ENCODE measurements at places on chromosomes 3 and 15. TPM values are rescaled to one million over a fixed set of nuclear protein-coding genes. Genes with fewer than 3 reads are reported as not detected.

Gene SCAMP5
- 5.8 TPM for total RNA-seq

Gene CAV3
- total RNA-seq = not detected

GRCh38 chr3:185537369-185537970, 14.9 kb downstream of the LIPH start:
- H3K4me3 ChIP-seq = no peak overlapping the region
- H3K27ac ChIP-seq = no peak overlapping the region

GRCh38 chr15:94383706-94384105, 152.3 kb downstream of the MCTP2 start:
- H3K4me3 ChIP-seq = no peak overlapping the region
- H3K4me1 ChIP-seq = no peaks in the 10 kb centered on the region
- no peak for DNase-seq
- H3K27ac ChIP-seq = no peak overlapping the region
- H3K27me3 ChIP-seq = no peaks in the 10 kb centered on the region

DNA sequence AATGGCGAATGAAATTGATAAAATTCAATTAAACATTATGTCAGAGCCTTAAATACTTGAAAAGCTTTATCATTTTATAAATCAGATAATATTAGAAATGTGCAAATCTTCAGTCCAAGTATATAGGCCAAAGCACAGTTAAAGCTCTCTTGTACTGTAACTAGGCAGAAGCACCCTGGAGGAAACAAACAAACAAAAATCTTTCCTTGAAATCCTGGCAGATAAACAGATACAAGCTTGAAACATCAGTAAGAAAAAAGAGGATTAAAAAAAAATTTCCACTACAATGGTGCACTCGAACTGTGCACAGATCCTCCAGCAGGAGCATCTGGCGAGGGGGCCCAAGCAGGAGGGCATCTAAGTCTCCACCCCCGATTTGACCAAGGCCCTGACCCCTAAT, 166.6 kb downstream of the PLD1 start:
- H3K27ac ChIP-seq = no peak overlapping the region
- no peak for DNase-seq
- H3K27me3 ChIP-seq = no peaks in the 10 kb centered on the region

Gene TMC3
- total RNA-seq = not detected

Gene DAZL
- total RNA-seq = not detected

Gene RBP2
- not detected for total RNA-seq

Gene ERICH6
- not detected for total RNA-seq

Gene WDR72
- 6.1 TPM for total RNA-seq

Gene GP9
- total RNA-seq = not detected

DNA sequence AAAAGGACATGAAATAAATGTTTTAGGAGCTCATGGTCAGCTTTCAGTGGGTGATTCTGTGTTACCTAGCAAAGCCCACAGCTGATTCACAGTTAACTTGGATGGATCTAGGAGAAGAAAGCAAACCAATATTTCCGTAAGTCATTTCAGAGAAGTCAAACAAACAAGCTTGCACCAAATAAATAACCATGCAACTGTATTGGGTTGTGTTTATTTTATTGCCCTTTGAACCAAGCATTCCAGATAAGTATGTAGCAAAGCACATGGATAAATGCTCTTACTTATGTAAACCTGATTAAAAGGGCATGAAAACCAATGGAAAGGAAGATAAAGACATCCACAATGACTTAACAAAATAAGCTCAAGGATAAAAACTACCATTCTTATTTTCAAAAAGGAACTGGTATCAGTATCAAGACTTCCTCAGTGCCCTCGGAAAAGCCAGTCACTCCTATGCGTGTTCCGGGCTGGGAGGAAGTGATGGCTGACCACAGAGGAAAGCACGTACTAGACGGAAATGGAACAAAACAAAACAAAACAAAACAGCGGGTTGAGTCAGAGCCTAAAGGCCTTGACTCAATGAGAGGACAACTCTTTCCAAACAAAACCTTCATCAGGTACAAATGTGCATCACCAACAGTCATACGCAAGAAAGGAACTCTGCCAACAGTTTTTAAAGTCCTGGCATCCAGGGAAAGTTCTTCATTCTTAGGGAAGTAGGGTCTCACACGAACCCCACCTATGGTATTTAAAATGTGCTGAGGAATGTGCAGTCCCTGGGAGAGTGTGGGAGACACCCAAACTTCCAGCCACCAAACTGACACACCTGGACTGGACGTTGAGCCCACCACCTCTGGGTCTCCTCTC, 103.3 kb downstream of the SNRK start:
- no peaks in the 10 kb centered on the region for H3K36me3 ChIP-seq
- no peaks in the 10 kb centered on the region for H3K27me3 ChIP-seq
- H3K4me1 ChIP-seq = peaks cover 11% of the 10 kb centered on the region
- H3K27ac ChIP-seq = peak overlapping the region; percentile 88
- no peak for DNase-seq

Gene PEX5L
- not detected for total RNA-seq

Gene GOLGA8S
- 0.05 TPM for total RNA-seq

- DNase-seq = no peak
- H3K4me1 ChIP-seq = peaks cover 14% of the 10 kb centered on the region
- H3K27ac ChIP-seq = no peak overlapping the region
- no peak overlapping the region for H3K4me3 ChIP-seq
- H3K27me3 ChIP-seq = no peaks in the 10 kb centered on the region
Observed at GRCh38 chr15:72156928-72157327, 38.7 kb downstream of the SENP8 start.

DNA sequence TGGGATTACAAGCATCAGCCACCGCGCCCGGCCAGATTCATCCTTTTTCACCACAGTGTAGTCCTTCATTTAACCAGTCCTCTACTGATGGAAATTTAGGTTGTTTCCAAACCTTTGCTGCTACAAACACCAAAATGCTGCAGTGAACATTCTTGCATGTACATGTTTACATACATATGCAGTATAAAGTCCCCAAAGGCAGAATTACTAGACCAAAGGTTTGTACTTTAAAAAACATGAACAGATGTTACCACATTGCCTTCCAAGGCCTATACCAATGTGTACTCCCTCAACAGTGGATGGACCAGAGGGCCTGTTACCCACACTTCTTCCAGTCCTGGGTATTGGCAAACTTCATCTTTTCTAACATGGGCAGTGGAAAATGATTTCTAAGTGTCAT, 51.0 kb downstream of the RLBP1 start:
- peaks cover 3% of the 10 kb centered on the region for H3K36me3 ChIP-seq
- H3K4me3 ChIP-seq = no peak overlapping the region
- H3K27me3 ChIP-seq = no peaks in the 10 kb centered on the region
- no peak for DNase-seq

DNA sequence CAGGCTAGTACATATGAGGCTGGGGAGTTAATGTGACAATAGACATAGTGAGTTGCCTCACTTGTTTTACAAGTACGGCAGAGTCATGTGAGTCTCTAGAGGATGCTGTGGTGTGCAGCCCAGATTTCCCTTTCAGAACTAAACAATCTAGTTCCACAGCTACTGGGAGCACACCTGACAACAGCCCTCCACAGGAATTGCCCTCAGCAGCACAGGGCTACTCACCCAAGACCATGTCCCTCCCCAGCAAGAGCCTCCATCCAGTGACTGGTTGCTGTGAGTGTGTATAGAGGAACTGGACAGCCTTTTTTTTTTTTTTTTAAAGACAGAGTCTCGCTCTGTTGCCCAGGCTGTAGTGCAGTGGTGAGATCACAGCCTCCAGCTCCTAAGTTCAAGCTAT, 40.2 kb upstream of the UBE2E2 start:
- DNase-seq = no peak
- no peak overlapping the region for H3K4me3 ChIP-seq
- no peaks in the 10 kb centered on the region for H3K4me1 ChIP-seq
- H3K27me3 ChIP-seq = peaks cover 2% of the 10 kb centered on the region
- H3K36me3 ChIP-seq = no peaks in the 10 kb centered on the region

GRCh38 chr3:51708216-51708845, 1.5 kb downstream of the GRM2 start:
- H3K4me3 ChIP-seq = no peak overlapping the region
- DNase-seq = no peak
- H3K4me1 ChIP-seq = peaks cover 4% of the 10 kb centered on the region
- H3K36me3 ChIP-seq = peaks cover 7% of the 10 kb centered on the region

Gene LIPC
- total RNA-seq = 268 TPM

- H3K27me3 ChIP-seq = no peaks in the 10 kb centered on the region
- no peak overlapping the region for H3K4me3 ChIP-seq
- DNase-seq = no peak
- no peak overlapping the region for H3K27ac ChIP-seq
Observed at GRCh38 chr3:129645286-129645685, 38.8 kb upstream of the PLXND1 start.

Gene PGBD4
- total RNA-seq = 0.98 TPM

DNA sequence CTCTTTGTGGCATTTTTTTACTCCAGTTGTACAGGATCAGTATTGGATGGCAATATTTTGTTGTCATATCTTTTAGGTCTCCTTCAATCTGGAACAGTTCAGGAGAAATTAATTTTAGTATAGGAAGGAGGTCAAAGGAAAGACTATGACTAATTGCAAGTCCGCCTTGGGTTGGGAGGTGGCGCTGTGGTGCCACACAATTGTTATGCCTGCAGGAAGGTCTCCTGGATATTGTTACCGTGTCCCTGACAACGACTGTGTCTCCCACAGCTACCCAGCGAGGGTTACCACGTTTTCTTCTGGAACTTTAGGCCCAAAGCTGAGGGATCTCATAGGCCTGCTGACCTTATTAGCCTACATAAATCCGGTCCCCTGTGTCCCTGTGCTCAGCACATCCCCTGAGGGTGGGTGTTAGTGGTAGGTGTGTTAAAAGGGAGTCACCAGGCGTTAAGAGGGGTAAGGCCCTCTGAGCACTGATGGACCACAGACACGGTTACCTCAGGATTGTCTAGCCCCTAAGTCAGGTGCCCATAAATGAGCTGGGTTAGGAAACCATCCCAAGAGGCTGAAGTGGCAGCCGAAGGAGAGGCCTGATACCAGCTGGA, 31.5 kb downstream of the KCNAB1 start:
- H3K4me1 ChIP-seq = no peaks in the 10 kb centered on the region
- peak; percentile 50 for DNase-seq
- no peak overlapping the region for H3K27ac ChIP-seq
- no peaks in the 10 kb centered on the region for H3K36me3 ChIP-seq
- H3K27me3 ChIP-seq = no peaks in the 10 kb centered on the region
- no peak overlapping the region for H3K4me3 ChIP-seq

- H3K27me3 ChIP-seq = peaks cover 5% of the 10 kb centered on the region
- H3K4me1 ChIP-seq = no peaks in the 10 kb centered on the region
- H3K27ac ChIP-seq = no peak overlapping the region
- DNase-seq = no peak
- no peak overlapping the region for H3K4me3 ChIP-seq
Observed at GRCh38 chr15:93476491-93477177, 387.6 kb upstream of the RGMA start.

Gene ZNF710
- 15.3 TPM for total RNA-seq

GRCh38 chr3:129470861-129471260, 30.8 kb downstream of the IFT122 start:
- no peaks in the 10 kb centered on the region for H3K36me3 ChIP-seq
- peaks cover 11% of the 10 kb centered on the region for H3K4me1 ChIP-seq
- H3K4me3 ChIP-seq = no peak overlapping the region
- no peak for DNase-seq

GRCh38 chr3:14793126-14793857, 25.5 kb upstream of the FGD5 start:
- H3K4me3 ChIP-seq = no peak overlapping the region
- no peak overlapping the region for H3K27ac ChIP-seq
- H3K4me1 ChIP-seq = peaks cover 6% of the 10 kb centered on the region
- no peaks in the 10 kb centered on the region for H3K36me3 ChIP-seq
- no peaks in the 10 kb centered on the region for H3K27me3 ChIP-seq

GRCh38 chr3:4528819-4529600, 35.9 kb downstream of the ITPR1 start:
- H3K4me3 ChIP-seq = no peak overlapping the region
- no peak overlapping the region for H3K27ac ChIP-seq
- no peaks in the 10 kb centered on the region for H3K27me3 ChIP-seq

Gene OR5H15
- not detected for total RNA-seq

Gene SLC9C1
- total RNA-seq = 0.28 TPM

DNA sequence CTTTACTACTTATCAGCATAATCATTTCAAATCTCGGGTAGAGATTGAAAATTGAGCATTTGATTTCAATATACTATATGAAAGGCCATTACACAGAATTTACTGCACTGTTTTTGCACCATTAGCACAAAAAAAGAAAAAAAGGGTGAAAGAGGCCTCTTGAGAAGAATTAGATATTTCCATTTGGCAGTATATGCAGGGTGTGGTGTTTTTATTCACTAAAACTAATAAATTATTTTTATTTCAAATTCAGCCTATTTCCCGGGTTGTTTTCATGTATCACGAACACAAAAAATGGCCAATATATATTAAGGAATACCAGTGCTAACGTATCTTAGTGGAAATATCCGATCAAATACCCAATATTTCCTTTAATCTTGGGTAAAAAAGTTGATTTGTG, 110.5 kb upstream of the TBL1XR1 start:
- no peak overlapping the region for H3K4me3 ChIP-seq
- DNase-seq = no peak
- H3K4me1 ChIP-seq = no peaks in the 10 kb centered on the region
- no peaks in the 10 kb centered on the region for H3K27me3 ChIP-seq
- H3K27ac ChIP-seq = no peak overlapping the region
- no peaks in the 10 kb centered on the region for H3K36me3 ChIP-seq

Gene GPR149
- not detected for total RNA-seq

- no peaks in the 10 kb centered on the region for H3K27me3 ChIP-seq
- H3K4me1 ChIP-seq = no peaks in the 10 kb centered on the region
- H3K4me3 ChIP-seq = no peak overlapping the region
- no peak for DNase-seq
Observed at GRCh38 chr15:79930516-79930915, 33.7 kb upstream of the MTHFS start.

GRCh38 chr15:69735121-69735520, 282.5 kb downstream of the RPLP1 start:
- H3K4me3 ChIP-seq = no peak overlapping the region
- H3K4me1 ChIP-seq = no peaks in the 10 kb centered on the region
- no peak overlapping the region for H3K27ac ChIP-seq
- H3K27me3 ChIP-seq = no peaks in the 10 kb centered on the region

GRCh38 chr15:54540721-54541120, 562.5 kb downstream of the UNC13C start:
- no peaks in the 10 kb centered on the region for H3K27me3 ChIP-seq
- H3K4me1 ChIP-seq = no peaks in the 10 kb centered on the region
- no peaks in the 10 kb centered on the region for H3K36me3 ChIP-seq
- H3K4me3 ChIP-seq = no peak overlapping the region

- no peaks in the 10 kb centered on the region for H3K27me3 ChIP-seq
- no peaks in the 10 kb centered on the region for H3K36me3 ChIP-seq
- no peak overlapping the region for H3K4me3 ChIP-seq
- no peak for DNase-seq
- H3K27ac ChIP-seq = no peak overlapping the region
Observed at GRCh38 chr3:13580256-13581023, 31.5 kb downstream of the FBLN2 start.

- H3K27ac ChIP-seq = no peak overlapping the region
- peaks cover 3% of the 10 kb centered on the region for H3K27me3 ChIP-seq
- no peak overlapping the region for H3K4me3 ChIP-seq
- no peaks in the 10 kb centered on the region for H3K4me1 ChIP-seq
Observed at GRCh38 chr3:157606852-157607197, 103.6 kb upstream of the VEPH1 start.

- no peaks in the 10 kb centered on the region for H3K4me1 ChIP-seq
- H3K27ac ChIP-seq = no peak overlapping the region
- H3K4me3 ChIP-seq = no peak overlapping the region
- no peaks in the 10 kb centered on the region for H3K27me3 ChIP-seq
Observed at GRCh38 chr3:31043184-31043819, 148.8 kb upstream of the GADL1 start.

Data from liver (tissue), 10 donors.